Stimulated activated CD8-positive, alpha-beta memory T cell treated with anti-CD3 and anti-CD28 coated beads, Interleukin-7, amount 100 ng/mL, for 1 hour (primary cell): ENCODE measurements at places on chromosomes 2 and 18.

- no peak for DNase-seq
These were observed 127.8 kb downstream of the NXPH2 start for GRCh38 chr2:138652378-138652777.

GRCh38 chr2:6401301-6401700 is 464.4 kb downstream of the CMPK2 start:
- DNase-seq: no peak

DNA sequence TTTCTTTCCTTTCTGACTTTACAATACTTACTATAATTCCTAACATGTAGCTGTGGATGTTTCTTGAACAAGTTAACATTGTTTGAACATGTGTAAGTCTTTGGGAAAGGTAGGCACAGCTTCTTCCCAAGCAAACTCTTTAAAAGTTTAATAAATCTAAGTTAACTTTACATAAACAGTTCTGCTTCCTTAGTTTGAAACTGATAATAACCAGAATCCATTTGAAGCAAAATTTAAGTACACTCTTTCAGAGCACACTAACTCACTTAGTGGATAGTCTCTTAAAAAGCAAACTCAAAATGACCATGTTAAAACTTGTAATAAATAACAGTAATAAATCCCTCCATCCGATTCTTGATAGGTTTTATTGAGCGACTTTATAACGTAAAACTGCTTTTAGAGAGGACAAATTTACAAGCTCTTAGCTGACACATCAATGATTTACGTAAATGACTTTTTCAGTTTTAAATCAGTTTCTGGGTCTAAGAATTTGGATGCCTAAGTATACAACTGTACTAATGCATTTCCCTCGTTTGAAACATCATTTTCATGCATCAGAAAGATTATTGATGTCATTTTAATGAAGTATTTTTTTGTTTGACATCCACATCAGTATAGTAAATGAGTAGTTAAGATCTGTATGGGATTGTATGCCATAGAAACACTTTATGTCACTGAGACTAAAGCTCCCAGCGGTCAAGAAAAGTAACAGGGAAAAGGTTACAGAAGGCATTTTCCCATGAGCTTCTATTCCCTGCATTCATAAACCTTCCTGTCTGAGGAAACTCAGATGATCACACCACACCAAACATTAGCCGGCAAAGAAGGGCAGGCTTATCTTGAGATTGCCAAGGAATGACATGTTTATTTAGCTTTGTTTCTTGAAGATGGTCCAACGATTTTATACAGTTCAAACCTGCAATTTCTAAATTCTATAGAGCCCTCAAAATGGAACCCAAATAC is 67.5 kb downstream of the PDE1A start:
- no peak for DNase-seq

GRCh38 chr2:107062173-107062572 is 176.2 kb upstream of the ST6GAL2 start:
- DNase-seq: no peak

- no peak for DNase-seq
These were observed 82.5 kb downstream of the DSEL start for GRCh38 chr18:67433971-67434370.
